Stimulated activated CD4-positive, alpha-beta T cell treated with anti-CD3 and anti-CD28 coated beads, Interleukin-4, amount 100 ng/mL, for 48 hours (primary cell): ENCODE measurements at places on chromosomes 4 and X.

DNA sequence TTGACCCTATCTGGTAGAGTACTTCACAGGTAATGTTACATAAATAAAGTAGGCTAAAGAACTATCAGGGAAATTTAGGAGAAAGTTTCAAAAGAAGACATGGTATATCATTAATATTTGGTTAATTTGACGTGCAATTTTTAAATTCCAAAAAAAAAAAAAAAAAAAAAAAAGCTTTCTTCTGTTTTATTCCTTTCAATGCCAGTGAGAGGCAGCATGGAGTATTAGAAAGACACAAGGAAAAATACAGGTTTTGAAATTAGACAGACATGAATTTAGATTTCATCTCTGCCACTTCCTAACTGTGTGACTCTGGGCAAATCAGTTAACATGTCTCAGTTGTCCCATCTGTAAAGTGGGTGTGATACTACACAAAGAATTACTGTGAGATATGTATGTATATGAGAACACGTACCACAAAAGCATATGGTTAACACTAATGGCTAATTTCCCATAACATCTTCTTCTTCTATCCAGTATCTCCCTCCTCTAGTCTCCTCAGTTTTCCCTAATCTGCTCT lies 132.5 kb downstream of the GPC3 start:
- DNase-seq, result no peak

GRCh38 chr4:31620476-31620875 lies 900.3 kb downstream of the PCDH7 start:
- DNase-seq, result no peak

DNA sequence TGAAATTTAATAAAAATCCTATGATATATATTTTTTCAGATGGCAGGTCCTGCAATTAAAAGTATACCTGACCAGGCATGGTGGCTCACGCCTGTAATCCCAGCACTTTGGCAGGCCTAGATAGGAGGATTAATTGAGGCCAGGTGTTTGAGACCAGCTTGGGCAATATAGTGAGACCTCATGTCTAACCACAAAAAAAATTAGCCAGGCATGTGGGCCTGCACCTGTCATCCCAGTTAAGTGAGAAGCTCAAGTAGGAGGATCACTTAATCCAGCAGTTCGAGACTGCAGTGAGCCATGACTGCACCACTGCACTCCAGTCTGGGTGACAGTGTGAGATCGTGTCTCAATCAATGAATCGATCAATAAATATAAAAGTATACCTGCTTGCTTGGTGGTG lies 2.5 kb downstream of the OCIAD2 start:
- no peak for DNase-seq

- DNase-seq, result no peak
Measured at GRCh38 chr4:109355835-109356234, 53.4 kb upstream of the COL25A1 start.

DNA sequence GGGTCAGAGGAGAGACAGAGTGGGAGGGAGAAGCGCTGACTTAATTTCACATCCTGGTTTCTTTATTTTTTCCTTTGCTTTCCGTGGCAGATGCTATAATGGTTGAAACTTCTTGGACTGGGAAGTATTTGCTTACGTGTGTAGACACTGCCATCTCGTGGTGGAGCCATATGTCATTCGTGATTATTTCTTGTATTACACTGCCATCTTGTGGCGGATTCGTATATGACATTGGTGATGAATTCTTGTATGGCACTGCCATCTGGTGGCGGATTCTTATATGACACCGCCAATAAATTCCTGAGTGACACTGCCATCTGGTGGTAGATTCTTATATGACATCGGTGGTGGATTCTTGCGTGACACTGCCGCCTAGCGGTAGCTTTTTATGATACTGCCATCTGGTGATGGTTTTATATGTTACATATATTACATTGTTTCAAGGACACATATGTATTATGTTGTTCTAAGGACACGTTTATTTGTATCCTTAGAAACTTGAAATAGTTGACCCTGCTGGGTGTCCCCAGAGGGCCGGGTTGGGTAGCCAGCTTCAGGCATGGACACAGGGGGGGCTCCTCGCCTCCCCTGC lies 37.3 kb upstream of the CLCN4 start:
- DNase-seq, result peak; percentile 42

DNA sequence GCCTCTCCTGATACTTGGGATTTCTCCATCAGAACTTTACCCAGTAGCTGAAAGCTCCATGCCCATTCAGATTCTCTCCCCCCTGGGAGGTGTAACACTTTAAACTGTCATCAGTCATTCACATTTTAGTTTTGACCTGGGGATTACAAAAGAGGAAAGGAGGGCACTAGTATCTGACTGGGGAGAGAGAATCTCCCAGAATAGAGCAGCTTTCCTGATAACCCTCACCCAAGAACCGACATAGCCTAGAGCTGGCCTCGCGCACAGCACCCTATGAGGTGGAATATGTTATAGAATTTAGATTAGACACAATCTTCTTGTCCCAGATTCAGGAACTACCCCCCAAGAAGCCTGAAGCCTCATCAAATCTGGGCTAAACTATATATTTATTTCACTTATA lies 950.2 kb upstream of the TENM3 start:
- DNase-seq, result no peak

DNA sequence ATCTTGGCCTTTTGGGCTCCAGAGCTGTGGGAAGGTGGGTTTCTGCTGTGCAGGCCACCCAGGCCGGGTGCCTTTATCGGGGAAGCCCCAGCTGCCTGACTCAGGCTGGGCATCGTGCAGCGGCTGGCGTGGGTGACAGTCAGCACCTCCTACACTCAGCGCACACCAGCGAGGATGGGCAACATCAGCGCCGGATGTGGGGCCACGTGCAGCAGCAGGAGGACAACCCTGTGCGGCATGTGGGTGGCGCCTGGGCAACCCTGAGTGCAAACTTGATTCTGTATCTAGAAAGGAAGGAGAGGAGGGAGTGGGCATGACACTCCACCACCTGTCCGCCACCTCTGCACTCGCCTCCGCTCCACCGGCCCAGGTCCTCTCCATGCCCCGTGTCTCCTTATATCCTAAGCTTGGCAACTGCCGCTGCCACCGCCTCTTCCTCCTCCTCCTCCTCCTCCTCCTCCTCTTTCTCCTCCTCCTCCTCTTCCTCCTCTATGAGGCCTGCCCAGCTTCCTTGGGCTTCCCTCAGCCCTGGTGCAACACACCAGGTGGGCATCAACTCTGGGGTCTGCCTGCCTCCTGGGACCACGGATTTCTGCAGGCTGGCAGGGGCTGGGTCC lies 107.4 kb upstream of the AFAP1 start:
- DNase-seq, result no peak

DNA sequence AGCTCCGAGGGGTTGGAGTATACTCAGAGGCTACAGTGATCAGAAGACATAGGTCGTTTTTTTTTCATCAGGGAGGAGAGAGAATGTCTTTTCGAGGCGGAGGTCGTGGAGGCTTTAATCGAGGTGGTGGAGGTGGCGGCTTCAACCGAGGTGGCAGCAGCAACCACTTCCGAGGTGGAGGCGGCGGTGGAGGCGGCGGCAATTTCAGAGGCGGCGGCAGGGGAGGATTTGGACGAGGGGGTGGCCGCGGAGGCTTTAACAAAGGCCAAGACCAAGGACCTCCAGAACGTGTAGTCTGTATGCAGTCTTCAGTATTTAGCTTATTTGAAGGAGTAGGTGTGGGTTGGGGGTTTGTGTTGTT lies 500 bp downstream of the GAR1 start:
- peak; percentile 20 for DNase-seq

DNA sequence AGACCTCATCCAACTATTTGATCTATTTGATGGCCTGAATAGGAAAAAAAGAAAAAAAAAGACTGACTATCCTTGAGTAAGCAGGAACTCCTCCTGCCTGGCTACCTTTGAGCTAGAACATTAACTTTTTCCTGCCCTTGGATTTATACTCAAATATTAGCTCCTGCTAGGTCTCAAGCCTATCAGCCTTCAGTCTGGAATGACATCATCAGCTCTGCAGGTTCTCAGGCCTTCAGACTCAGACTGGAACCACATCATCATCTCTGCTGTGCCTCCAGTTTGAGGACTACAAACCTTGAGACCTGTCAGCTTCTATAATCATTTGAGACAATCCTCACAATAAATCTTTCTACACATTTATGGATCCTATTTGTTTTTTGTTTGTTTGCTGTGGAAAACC lies 754.0 kb upstream of the SLIT2 start:
- no peak for DNase-seq

DNA sequence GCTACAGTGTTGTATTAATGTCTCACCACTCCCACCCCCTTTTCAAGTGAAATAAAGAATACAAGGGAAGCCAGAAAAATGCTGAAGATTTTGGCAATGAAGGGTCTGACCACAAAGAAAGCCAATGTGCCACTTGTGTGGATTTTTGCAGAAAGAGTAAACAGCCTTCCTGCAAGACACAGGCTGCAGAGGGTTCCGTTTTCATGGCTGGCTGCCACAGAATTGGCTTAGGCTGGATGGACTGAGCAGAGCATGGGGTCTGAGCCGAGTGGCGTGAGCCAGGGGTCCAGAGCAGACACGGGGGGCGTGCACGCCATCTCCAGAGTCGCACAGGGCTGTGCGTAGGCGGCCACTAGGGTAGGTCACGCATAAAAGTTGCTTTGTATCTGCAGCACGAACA lies 69.2 kb downstream of the MTNR1A start:
- DNase-seq, result no peak

- DNase-seq, result no peak
Measured at GRCh38 chrX:107630031-107630689, 1.9 kb downstream of the PRPS1 start.

GRCh38 chr4:147530723-147531122 lies 49.8 kb downstream of the EDNRA start:
- no peak for DNase-seq

GRCh38 chr4:171582961-171583581 lies 230.1 kb upstream of the GALNTL6 start:
- no peak for DNase-seq

- no peak for DNase-seq
Measured at GRCh38 chr4:40918330-40918729, 168.6 kb downstream of the NSUN7 start.

DNA sequence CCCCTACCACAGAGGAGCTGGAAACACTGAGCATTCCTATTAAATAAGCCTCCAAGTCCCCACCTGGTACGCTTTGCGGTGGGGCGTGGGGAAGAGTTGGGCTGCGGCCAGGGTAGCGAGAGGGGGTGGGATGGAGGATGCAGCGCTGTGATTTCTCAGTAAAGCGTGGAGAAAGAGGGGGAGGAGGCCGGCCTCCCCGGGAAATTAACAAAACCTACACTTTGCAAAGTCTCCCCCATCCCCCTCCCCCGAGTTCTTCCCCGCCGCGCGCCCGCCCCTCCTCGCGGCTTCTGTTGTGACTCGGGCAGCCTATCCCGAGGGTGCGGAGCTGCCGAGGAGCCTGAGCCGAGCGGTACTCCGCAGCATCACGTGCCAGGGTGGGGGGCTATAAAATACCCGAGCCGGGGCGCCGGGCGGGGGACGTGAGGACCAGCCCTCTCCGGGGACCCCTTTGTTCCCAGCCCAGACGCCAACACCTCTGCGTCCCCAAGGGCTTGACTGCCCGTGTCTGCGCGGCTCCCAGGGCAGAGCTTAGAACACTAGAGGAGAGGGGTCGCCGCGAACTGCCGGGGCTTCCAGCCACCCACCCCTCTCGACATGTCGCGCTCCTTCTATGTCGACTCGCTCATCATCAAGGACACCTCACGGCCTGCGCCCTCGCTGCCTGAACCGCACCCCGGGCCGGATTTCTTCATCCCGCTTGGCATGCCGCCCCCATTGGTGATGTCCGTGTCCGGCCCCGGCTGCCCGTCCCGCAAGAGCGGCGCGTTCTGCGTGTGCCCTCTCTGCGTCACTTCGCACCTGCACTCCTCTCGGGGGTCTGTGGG lies at the start of gene GSX2:
Gene GSX2 (plus strand): TSS at position 416 of the 827 bp plus-strand sequence. CDS start 182 bp downstream, at position 598.
- no peak for DNase-seq

DNA sequence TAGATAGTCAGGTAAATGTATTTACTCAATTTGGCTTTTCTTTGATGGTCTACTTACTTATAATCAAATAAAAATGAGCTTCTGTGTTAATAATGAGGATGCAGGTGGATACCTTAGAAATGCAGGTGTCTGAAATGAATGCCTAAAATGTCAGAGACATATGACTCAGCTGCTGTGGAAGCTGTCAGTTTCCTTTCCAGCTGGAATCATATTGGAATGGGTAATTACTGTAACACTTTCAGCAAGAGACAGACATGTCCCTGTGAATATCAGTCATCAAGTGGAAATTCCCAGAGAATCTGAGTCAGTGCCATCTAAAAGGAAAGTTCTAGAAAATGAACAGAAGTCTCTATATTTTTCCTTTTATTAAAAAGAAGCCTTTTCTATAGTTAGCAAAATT lies 783.0 kb upstream of the AADAT start:
- no peak for DNase-seq
